ENCODE measurements at places on chromosomes 1 and 21.

- no peak for DNase-seq
Observed at GRCh38 chr1:201905234-201905890, 16.7 kb downstream of the SHISA4 start.

DNA sequence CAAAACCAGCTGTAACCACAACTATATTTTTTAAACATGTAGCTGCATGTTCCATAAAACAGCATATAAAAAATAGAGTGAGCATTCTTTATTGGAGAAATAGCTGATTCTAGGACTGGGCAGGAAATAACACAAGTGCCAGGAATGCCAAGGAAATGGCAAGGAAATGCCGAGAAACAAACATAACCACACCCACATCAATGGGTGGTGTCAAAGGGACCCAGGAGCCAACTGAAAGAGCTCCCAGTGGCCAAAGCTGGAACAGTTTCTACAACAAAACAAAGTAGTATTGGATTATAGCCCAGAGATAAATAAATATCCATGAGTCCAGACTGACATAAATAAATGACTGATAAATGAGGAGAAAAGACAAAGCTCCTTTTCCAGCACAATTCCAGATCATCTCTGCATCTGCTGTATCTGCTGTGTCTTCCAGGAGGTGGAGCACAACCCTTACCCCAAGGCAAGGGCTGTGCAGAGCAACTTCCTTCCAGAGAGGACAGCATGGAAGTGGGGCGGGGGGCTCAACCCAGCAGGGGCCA lies 28.1 kb downstream of the ADARB1 start:
- no peak for DNase-seq

GRCh38 chr1:168004531-168004930 lies 67.7 kb upstream of the MPC2 start:
- no peak for DNase-seq

DNA sequence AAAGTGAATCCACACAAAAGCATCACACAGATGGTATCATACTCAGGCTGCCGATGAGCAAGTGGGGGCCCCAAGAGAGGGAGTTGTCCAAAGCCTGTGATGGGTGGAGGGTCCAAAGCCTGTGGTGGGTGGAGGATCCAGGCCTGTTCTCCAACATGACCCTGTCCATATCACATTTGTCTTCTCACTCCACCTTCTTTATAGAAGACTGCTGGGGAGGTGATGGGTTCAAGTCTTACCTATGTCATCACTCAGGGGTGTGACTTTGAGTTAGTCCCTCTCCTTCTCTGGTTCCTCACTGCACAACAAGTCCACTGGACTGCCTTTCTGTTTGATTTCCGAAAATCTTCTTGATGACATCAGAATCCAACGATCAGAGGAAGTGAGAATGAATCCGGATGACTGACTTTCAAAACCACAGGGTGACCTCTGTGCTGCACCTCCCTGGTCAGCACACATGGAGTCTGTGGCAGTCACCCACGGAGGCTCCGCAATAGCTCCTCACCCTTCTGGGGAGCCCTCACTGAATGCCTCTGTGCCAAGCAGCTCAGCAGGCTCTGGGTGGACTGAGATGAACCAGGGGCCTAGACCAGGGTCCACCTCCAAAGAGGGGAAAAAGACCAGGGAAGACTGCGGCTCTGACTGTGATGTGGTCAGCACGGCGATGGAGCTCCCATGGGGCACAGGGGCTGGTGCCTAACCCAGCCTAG lies 166.8 kb downstream of the HIVEP3 start:
- no peak for DNase-seq

DNA sequence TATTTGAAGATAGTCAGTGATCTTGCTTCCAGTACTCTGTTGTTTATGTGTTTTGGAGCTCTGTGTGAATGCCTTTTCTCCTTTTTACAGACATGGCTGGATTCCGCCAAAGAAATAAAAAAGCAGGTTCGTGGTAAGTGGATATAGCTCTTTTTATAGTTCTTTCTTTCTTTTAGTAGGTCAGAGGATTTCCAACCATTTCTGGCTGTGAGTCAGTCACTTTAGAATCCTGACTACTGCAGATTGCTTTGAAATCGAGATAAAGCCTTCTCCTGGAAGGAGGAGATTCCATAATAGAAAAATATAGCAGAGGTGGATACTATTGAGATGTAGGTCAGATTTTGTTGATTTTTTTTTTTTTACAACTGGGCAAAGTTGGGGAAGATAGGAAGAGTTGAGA lies 97.4 kb downstream of the EPB41 start:
- DNase-seq, result no peak

- no peak for DNase-seq
Observed at GRCh38 chr1:54872036-54872331, 15.0 kb downstream of the DHCR24 start.

Measured in cortex of kidney (tissue), 1 donor.